ENCODE measurements at places on chromosomes 7 and 10.

DNA sequence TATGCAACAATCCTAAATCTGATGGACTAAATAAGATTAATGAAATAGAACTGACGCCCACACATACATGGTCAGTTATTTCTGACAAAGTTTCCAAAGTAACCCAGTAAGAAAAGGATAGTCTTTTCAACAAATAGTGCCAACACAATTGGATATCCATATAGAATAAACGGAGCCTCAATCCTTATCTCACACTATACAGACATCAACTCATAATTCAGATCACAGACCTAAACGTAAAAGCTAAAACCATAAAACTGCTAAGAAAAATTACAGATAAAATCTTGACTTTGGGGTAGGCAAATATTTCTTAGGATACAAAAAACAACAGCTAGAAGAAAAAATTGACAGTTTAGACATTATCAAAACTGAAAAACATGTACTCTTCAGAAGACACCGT is 8.5 kb downstream of the CACUL1 start:
- no peak for DNase-seq

GRCh38 chr10:86522510-86522855 is 891 bp upstream of the WAPL start:
- DNase-seq = no peak

DNA sequence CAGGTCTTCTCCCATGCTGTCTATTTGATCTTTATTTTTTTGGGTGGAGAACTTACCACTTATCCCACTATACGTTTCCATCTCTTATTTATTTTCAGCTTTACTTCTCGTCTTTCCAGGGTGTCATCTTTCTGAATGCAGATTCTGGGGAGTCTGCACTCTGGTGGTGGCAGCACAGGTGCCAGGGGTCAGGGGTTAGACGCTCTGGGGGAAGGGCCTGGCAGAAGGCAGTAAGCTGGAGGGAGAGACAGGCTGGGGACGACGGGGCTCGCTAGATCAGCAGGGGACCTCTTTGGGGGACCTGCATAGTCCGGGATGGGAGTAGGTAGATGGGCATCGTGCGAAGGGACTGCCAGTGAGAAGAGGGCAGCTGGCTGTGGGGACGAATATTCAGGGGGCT is 22.3 kb downstream of the CHST12 start:
- no peak for DNase-seq

GRCh38 chr7:16397501-16398145 is 23.7 kb downstream of the CRPPA start:
- no peak for DNase-seq

DNA sequence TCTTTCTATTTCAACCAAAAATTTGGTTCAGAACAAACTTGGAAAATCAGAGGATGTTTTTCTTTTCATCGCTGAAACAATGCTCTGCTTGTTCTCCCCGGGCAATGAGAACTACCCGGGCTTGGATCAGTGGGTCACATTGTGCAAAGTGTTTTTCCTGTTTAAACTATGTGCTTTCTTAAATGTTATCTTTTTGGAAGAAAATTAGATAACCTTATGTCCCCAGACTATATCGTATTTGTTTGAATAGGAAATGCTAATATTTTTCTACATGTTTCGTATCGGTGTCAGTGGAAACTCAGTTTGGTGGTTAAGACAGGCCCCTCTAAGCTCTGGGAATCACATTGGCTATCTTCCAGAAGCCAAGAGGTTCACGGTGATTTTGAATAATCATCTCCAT is 319.5 kb upstream of the NFE2L3 start:
- DNase-seq = no peak

DNA sequence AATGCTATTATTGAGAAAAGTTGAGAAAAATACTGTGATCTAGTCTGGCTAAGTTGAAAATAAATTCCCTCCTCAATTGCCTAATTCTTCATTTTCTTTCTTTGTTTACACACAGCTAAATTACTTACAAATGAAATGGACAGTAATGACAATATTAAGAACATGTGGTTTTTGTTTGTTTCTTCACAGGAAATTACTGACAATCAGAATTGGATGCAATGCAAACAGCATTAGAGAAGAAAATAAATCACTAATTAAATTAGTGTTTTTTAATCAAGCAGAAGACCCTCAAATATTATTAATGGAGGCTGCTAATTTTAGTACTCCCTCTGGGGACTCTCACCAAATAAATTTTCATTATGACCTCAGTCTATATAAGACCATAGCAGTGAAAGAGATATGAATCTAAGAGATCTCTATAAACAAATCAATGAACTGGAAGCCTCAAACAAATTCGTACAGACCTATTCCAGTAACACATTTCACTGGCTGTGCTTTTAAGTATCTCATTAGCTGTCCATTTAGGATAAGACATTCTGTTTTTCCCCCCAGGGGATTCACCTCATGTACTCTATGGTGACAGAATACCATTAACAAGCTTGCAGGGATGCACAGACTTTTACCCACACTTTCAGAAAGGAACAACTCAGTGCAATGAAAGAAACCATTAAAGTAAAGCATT is 202.0 kb upstream of the DGKB start:
- DNase-seq = no peak

- peak; percentile 87 for DNase-seq
Observed at GRCh38 chr10:49187950-49188761, at the start of gene TMEM273. Gene TMEM273, minus strand, starts transcription at chr10:49188391. Its CDS starts 55 bp downstream, at chr10:49188336.

- DNase-seq = no peak
Observed at GRCh38 chr10:65367706-65368105, 1558.1 kb upstream of the LRRTM3 start.

DNA sequence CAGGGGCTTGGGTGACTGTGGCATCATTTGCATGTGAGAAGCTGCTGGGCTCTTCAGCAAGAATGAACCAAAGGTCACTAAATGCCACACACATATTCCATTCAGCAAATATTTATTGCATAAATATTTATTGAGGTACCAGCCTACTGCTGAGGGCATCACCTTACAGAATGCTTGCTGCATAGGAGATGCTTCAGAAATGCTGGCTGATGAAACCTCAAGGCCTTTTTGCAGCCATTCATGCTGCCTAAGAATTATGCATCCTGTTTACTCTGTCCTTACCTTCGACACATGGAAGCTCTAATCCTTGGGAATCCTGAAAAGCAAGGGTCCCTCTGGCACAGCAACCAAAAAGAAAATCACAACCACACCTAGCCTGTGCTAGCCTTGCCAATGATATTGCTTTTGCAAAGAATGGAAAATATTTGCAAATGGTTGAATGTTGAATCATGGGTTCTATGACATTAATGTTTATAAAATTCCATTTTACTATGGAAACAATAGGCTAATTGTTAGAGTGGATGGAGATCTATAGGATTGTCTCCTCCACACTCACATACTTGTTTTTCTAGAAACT is 79.6 kb downstream of the PCGF5 start:
- DNase-seq = no peak

GRCh38 chr10:61169294-61169693 is 225.3 kb upstream of the RHOBTB1 start:
- no peak for DNase-seq

- DNase-seq = no peak
Observed at GRCh38 chr7:29254591-29254990, 60.0 kb downstream of the CHN2 start.

DNA sequence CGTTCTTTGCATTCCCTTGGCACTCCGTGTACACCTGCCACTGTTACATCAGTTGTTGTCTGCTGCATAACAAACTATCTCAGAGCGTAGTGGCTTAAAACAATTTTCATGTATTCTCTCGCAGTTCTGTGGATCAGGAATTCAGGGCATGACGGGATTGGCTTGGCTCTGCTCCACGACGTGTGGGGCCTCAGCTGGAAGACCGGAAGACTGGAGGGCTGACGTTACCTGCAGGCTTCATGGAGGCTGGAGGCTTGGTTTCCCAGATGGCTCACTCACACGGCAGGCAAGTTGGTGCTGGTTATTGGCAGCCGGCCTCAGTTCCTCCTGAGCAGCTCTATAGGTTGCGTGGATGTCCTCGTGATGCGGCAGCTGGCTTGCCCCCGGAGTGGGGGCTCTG is 25.5 kb downstream of the NYAP1 start:
- no peak for DNase-seq

DNA sequence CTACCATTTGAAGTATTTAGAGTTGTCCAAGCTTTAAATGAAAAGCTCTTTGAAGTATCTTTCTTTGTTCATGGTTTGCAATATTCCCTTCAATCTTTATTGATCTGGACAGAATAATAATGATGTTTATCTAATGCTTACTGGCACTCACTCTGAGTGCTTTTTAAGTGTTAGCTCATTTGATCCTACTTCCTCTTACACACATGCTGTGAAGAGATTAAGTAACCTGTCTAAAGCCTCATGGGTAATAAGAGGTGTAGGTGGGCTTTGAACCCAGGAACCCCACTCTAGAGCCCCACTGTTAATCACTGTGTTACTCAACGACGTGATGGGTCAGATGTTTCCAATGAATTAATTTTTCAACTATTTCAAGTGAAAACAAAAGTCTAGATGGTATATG is 31.1 kb upstream of the ADD3 start:
- no peak for DNase-seq

- no peak for DNase-seq
Observed at GRCh38 chr10:83764666-83765065, 374.6 kb upstream of the GHITM start.

GRCh38 chr7:156927571-156928405 is 21.7 kb upstream of the NOM1 start:
- no peak for DNase-seq

GRCh38 chr7:149598721-149599308 is 101.2 kb upstream of the ZNF746 start:
- no peak for DNase-seq

- DNase-seq = no peak
Observed at GRCh38 chr10:33331379-33331694, 3.1 kb downstream of the NRP1 start.

GRCh38 chr7:18520450-18521235 is 25.1 kb downstream of the HDAC9 start:
- no peak for DNase-seq

- no peak for DNase-seq
Observed at GRCh38 chr7:130153211-130153908, 51.8 kb downstream of the TMEM209 start.

GRCh38 chr10:99524050-99524666 is 8.6 kb upstream of the NKX2-3 start:
- no peak for DNase-seq

- no peak for DNase-seq
Observed at GRCh38 chr7:127809261-127809702, 157.3 kb downstream of the SND1 start.

- DNase-seq = no peak
Observed at GRCh38 chr7:44366986-44367385, 41.6 kb upstream of the CAMK2B start.

GRCh38 chr7:101933688-101934121 is 116.3 kb downstream of the CUX1 start:
- no peak for DNase-seq

DNA sequence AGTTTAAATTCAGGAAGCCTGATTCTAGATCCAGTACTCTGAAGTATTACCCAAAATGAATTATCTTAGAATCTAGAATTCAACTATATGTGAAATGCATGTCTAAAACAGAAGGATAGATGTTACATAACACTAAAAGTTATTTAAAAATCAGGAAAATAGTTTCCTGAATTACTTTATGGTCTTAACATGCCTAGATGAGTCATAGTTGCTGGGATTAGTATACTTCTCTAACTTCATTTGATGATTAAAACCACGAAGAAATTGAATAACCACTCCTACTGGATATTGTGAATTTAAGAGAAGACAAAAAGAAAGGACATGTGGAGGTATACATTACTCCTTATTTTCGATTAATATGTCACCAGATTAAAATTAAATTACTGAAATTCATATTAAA is 65.5 kb downstream of the ATAD1 start:
- DNase-seq = no peak

DNA sequence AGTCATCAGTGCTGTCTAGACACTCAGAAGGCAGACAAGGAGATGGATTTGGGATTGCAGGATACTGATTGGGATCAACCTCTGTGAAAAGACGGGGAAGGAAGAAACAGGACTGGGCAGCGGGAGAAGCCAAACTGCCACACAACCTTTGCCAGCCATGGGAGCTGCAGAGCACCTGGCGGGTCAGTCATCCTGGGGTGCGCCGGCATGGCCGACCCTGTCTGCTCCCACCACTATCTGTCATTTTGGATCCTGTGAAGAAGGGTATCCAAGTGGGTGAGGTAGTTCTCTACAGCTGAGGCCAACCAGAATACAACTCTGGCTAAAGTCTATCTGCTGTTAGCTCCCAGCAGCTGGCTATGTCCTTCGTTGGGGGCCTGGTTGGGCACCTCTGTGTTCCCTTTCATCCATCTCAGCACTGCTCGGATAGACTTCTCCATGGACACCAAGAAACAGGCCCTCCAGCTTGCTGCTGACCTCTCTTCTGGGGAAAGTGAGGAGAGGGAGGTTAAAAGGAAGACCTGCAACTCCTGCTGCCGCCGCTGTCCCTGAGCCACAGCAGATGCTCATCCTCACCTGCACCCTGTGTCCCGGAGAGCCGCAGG is 11.7 kb upstream of the RBM17 start:
- DNase-seq = no peak

- DNase-seq = no peak
Observed at GRCh38 chr10:80519936-80520650, 17.6 kb upstream of the SH2D4B start.

GRCh38 chr7:149022756-149023360 is 5.4 kb downstream of the PDIA4 start:
- no peak for DNase-seq

DNA sequence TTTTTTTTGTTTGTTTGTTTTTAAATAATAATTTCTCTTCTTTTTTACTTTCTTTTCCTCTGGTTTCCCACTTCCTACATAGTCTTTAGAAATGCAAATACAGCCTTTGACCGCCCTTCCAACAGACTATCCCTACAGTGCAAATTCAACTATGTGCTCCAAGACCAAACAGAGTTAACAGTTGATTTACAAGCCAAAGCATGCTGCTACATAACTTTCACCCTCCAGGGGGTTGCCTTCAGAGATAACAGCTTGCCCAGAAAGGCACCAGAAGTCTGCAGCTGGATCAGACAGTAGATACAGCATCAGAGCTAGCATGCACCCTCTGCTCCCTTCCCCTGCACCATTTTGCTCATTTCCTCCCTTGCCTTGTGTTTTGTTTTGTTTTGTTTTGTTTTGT is 539.0 kb downstream of the ZWINT start:
- no peak for DNase-seq

DNA sequence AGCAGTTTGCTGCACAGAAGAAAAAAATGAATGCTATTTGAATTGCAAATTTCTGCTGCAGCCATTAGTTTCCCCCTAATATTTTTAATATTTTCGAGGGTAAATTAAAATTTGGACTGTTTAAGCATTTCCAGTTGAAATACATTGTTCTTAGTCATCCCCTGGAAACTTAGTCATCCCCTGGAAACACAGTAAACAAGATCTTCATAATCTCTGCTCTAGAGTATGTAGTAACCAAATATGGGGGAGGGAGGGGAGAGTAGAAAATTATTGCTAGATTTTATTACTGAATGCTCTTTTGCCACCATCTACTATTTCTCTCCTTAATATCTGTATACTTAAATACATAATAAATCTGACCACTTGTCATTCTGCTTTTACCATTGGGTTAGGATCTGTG is 1053.3 kb downstream of the SORCS1 start:
- DNase-seq = no peak

DNA sequence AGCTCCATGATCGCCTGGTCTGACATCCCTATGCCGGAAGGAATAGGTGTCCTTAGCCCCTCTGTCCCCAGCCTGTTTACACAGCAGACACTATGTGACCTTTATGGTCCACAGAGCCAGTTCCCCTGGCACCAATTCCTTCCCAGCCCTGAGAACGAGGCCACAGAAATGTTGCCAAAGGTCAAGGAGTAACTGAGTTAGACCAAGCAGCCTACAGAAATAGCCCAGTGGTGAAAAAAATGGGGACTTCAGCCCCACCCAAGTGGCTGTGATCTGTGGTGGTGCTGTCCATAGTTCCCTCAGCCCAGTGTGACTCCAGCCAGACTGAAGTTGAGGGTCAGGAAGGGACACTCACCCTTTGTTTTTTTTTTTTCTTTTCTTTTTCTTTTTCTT is 2.5 kb downstream of the PGAM2 start:
- DNase-seq = no peak
